ENCODE measurements at places on chromosomes 12 and 14.

- DNase-seq: peak; percentile 56
Measured at GRCh38 chr12:116508145-116509121, 50.7 kb upstream of the MAP1LC3B2 start.

DNA sequence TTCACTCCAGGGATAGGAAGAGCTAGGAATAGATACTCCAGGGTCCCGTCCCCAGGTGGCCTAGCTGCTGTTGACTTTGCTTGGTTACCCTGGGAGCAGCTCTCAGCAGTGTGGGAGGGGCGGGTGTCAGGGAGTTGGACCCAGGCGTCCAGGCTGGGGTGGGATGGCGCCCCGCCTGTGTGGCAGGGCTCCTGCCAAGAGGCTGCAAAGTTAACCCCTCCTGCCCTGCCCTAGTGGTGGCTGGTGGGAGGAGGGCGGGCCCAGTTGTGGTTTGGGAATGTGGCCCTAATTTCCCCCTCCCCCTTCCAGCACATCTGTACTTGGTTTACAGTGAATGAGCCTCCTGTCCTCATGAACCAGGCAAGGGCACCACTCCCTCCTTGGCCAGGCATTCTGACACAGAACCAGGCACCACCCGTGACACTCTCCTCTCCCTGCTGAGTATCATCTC, 1.7 kb upstream of the RARG start:
- no peak for DNase-seq

DNA sequence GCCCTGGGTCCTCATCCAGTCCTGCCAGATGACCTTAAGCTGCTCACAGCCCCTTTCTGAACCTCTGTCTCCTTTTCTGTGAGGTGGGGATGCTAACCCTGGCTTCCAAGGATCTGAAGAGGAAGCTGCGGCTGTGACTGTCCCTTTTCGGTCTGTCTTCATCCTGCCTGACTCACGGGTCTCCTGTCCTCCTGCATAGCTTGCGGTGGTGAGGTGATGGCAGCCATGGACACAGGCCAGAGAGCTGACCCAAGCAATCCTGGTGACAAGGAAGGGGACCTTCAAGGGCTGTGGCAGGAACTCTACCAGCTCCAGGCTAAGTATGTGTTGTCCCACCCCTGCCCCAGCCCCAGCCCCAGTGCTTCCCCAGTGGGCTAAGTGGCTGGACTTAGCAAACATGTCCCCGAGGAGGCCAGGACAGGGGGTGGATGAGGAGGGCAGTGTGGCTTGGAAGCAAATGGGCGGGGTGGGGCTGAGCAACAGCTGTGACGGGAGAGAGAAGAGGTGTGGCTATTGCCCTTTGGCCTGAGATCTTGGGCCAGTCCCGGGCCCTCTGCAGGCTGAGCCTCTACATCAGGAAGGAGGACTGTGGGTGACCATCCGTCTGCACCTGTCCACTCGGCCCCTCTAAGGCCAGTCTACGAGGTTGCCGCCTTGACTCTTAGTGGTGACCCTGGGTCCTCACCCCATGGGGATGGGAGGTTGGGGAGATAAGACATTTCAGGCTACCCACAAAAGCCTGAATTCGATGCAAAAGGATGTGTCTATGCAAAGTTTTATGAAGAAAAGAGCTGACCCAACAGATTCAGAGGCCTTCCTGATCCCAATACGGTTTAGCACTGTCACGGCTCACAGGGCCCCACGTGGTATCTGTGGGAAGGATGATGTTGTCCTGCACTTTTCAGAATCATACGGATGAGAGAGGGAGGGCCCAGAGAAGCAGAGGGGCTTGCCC, 1.1 kb downstream of the CCDC197 start:
- DNase-seq: no peak

- DNase-seq: no peak
Measured at GRCh38 chr14:61581340-61581739, 114.0 kb upstream of the HIF1A start.

DNA sequence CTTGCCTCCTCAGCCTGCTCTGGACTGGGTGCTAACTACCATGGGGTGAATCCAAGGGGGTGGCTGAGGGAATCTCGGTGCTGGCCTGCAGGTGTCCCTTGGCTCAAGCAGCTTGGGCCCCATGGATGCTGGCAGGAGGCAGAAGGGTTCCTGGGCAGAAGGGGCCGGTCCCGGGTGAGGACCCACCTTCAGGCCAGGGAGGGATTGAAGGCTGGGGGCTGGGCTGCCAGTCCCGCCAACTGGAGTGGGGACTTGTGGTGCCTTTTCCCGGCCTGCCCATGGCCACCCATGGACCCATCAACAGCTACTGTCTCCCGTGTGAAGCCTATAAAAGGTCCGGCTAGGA, 550.1 kb downstream of the SLC6A15 start:
- no peak for DNase-seq

GRCh38 chr12:4392223-4392742, 12.8 kb upstream of the FGF23 start:
- DNase-seq: no peak

DNA sequence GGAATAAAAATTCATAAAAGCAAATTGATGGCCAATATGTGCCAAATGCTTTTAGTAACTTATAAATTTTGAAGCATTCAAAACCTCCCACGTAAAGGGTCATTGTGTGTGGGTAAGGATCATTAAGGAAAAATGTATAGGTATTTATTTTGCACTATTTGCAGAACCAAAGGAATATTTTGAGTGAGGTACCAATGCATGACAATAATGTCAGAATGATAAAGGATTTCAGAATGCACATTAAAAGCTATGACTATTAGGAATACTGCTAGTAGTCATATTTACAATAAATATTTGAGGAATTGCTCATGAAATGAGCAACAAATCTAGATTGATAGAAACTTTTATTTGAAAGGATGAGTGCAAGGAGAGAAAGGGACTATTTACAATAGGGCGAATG, 932.8 kb downstream of the SLC6A15 start:
- no peak for DNase-seq

GRCh38 chr12:29726321-29726692, 57.4 kb downstream of the TMTC1 start:
- no peak for DNase-seq

GRCh38 chr14:54427871-54428270, 13.3 kb downstream of the CNIH1 start:
- no peak for DNase-seq

DNA sequence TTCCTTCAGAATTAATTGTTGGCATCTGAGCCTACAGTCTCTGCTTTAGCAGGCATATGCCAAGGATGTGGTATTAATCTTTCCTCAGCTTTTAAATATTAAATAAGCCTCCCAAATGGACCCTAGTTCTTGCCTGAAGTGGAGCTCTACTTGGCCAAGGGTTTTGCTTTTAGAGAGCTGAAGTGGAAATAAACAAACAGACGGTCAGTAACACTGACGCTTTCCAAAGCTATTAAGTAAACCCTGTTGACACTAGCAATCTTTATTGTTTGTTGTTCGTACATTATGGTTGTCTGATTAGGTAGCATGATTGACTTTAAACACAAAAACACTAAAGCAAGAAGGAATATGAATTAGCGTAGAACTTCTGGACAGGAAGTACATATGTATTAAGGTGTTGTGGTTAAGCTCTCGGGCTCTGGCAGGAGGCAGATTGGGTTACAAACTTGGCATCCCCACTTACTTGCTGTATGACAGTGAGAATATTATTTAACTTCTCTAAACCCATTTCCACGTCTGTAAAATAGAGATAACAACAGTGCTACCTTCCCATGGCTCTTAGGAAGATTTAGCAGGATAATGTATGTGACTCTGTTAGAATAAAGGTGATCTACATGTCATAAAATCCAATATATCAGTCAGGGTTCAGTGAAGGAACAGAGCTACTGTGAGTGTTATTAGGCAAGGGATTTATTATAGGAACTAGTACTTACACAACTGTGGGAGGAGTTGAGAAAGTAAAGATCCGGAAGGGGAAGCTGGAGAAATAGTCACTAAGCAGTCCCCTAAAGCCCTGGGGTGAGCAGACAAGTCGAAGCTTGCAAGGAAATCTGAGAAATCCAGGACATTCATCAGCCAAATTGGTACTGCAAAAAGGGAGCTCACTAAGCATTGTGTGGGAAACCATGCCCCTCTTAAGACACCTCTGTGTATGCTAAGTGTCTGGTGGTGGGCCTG, 92.2 kb upstream of the ATF7IP start:
- no peak for DNase-seq

DNA sequence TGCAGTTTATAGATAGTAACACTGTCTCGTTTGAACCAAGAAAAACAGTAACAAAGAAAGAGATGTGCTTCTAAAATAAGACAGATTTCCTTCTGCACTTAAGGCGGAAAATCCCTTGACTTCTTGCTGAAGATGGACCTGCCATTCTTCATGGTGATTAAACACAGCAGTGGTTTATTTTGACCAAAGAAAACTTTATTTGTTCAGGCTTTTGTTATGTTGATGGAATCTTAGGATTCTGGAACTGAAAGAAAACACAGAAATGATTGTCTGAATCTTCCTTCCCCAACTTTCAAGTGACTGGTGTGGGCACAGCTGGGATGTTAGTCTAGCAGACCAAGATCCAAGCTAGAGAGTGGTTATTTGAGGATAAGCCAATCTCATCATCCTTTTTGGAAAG, 72.2 kb downstream of the DACT1 start:
- DNase-seq: no peak

DNA sequence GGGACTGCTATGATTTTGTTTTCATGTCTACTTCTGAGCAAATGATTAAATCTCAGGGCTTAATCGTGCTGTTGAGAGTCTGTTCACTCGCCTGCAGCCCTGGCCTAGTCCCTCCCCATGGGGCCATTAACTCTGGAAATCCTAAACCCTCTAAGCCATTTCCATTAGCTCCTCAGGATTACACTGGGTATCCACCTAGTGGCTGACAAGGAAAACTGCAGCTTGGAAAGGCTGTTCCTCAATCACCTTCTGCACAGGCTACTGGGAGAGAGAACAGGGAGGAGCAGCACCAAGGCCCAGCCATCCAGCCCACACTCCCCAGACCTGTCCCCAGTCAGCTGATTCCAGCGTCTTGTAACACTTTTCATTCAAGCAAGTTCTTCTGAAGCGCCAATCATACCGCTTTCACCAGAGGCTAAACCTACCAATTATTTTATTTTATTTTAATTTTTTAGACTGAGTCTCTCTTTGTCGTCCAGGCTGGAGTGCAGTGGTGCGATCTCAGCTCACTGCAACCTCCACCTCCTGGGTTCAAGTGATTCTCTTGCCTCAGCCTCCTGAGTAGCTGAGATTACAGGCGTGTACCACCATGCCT, 48.7 kb downstream of the NEUROD4 start:
- peak; percentile 29 for DNase-seq

All from neural crest cell (in vitro differentiated cells).